Ecto neural progenitor cell (in vitro differentiated cells): ENCODE measurements at places on chromosomes 2 and 18.

- DNase-seq: no peak
These were observed 191.8 kb downstream of the DCC start for GRCh38 chr18:52531836-52532235.

- no peak for DNase-seq
These were observed 211.9 kb downstream of the PTGR3 start for GRCh38 chr18:74996996-74997395.

DNA sequence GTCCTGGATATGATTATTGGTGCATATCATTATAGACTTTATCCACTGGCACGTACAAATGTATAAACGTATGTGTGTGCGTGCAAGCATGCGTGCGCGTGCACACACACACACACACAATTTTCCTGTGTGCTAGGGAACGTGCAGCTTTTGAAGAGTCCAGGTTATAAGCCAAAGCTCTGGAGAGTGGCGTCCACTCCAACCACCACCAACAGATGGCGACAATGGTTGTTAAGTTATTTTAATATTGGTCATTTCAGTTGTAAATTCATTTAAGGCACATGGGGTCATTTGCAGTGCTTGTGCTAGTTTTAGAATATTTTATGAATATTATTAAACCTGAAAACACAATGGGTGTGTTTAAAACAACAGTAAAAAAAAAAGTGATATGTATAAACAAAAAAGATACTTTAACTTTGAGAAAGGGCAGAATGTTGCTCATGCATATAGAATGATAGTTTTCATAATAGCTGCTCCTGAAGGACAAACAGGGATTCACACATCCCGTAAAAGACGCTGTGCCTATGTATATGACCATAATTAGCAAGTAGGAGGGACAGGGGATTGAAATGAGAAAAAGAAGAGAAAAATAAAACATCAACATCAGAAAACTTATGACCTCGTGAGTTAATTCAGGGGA, 124.2 kb upstream of the ITGB6 start:
- no peak for DNase-seq

GRCh38 chr2:108833219-108833618, 46.6 kb downstream of the CCDC138 start:
- DNase-seq: no peak

GRCh38 chr2:46299365-46300263, 2.4 kb downstream of the EPAS1 start:
- DNase-seq: peak; percentile 67

DNA sequence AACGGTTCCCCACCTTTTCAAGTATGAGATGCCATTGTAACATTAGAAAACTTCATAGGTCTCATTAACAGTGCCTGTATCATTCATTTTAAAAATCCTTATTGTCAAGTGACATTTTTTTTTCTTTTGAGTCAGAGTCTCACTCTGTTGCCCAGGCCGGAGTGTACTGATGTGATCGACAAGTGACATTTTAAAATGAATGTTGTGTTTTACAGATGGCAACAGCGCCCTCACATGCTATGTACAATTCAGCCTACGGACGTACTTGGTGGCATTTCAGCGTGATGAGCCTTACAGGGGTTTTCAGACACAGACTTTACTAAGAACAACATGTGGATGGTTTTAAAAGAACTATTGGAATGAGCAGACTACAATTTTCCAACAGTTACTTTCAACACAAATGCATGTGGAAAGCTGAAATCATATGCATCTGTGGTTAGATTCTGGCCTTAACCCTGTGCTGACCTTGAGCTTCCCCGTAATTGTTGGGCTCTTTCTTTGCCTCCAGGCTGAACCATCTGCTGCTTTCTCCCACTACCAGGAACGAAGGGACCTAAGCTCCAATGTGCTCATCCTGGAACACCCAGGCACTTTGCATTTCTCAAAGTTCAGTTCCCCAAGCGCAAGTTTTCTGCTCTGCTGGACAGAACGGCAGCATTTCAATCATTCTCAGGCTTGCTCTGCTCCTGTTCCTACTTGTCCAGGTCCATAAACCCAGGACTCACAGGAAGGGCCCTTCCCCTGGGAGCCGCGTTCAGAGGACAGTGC, 119.9 kb upstream of the NDUFV2 start:
- DNase-seq: no peak

GRCh38 chr18:46268671-46269070, 164.5 kb downstream of the HAUS1 start:
- no peak for DNase-seq

GRCh38 chr2:11319939-11320338, 24.5 kb downstream of the ROCK2 start:
- no peak for DNase-seq

- no peak for DNase-seq
These were observed 228.7 kb upstream of the RND3 start for GRCh38 chr2:150716186-150716585.

DNA sequence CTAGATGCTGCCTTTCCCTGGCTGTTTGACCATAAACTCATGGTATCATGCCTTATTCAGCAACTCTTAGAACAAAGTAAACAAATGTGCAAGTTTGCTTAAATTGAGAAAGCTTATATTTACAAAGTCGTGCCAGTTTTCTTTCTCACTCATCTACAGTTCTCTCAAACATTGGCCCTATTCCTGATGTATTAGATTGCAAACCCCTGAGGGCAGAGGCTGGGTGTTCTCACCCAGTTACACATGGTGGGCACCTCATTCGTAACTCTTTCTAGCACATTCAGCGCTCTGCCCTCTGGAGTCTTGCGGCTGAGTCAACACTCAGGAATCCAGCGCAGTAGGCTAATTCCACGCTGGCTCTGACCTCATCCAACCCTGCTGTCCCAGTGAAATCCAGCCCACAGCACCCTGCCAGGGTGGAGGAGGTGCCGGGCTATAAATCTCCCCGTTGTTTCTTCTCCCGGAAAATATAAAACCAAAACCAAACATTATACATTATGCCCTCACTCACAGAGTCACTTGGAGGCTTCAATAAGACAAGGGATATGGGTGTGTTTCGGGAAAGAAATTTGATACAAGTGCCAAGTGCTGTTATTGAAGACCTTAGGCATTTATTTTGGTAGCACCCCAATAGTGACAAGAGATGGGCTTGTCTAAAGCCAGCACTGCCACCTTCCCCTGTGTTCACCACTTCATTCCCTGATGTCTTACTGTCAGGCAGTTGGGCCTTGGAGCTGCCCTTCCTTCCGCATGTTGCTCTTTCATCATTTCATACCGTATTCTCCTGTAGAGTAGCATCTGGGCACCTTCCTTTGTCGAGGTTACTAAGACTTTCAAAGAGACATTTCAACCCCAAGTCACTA, 287.4 kb downstream of the PRKCE start:
- DNase-seq: no peak
